CD4-positive, alpha-beta T cell (primary cell): ENCODE measurements at places on chromosomes 13 and 19.
A peak's percentile ranks its signal among the peaks of the same experiment; 100 is the strongest.

DNA sequence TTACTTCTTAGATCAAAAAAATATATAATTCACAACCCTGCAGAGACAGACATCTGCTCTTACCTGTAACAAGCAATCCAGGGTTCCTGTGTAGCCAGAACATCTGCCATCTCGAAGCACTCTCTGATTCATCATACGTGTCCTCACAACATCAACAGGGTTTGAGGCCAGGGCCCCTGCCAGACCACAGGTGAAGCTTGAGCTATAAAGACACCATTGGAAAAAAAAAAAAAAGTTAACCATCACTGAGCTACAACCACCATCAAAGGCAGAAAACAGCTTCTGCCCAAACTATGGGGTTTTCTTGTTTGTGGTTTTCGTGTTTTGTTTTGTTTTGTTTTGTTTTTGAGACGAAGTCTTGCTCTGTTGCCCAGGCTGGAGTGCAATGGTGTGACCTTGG lies 19.3 kb downstream of the SLC25A30 start:
- peak; percentile 58 for DNase-seq

GRCh38 chr19:34974646-34975045 lies 10.6 kb upstream of the ZNF792 start:
- no peak for DNase-seq

GRCh38 chr19:40242480-40242879 lies 16.0 kb upstream of the CCNP start:
- no peak for DNase-seq

- DNase-seq = no peak
Observed at GRCh38 chr13:110607675-110608224, 7.6 kb upstream of the NAXD start.

DNA sequence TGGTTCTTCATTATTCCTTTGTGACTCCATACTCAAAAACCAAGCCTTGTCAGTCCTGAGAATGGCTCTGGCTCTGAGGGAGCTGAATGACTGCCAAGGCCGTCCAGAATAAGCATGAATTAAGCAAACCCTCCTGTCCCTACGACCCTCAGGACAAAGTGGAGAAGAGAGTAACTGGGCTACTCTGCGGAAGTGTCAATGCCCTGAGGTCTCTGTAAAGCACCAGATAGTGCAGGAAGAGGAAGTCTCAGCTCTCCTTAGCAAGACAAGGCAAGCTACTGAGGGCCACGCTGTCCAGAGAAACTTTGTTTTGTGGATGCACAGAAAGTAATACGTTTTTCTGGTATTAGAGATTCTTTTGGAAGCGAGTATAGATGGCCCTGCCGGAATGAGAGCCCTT lies 94.1 kb downstream of the RNASEH2B start:
- no peak for DNase-seq

GRCh38 chr13:50831512-50831911 lies 12.0 kb downstream of the DLEU7 start:
- no peak for DNase-seq

- DNase-seq = no peak
Observed at GRCh38 chr19:20102097-20102496, 24.3 kb downstream of the ZNF90 start.

DNA sequence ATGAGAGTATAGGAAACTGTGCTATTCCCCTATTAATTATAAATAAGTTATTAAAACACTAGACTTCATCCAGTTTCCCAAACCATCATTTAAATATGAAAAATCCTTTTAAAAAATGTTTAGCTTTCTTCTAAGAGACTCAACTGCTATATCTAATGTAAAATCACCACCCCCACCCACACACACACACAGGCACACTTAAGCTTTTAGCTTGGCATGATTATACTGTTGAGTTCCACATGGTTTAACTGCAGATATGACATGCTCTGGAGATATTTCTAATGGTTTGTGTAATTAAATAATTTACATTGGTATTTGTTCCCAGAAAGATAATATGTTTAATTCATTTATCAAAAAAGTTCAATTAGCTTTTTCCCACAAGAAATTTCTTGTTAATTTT lies 1700.1 kb upstream of the SLC10A2 start:
- DNase-seq = no peak

GRCh38 chr19:49020931-49021895 lies 2.9 kb downstream of the CGB3 start:
- DNase-seq = no peak

GRCh38 chr19:17872251-17873001 lies 681 bp downstream of the SLC5A5 start:
- DNase-seq = no peak

DNA sequence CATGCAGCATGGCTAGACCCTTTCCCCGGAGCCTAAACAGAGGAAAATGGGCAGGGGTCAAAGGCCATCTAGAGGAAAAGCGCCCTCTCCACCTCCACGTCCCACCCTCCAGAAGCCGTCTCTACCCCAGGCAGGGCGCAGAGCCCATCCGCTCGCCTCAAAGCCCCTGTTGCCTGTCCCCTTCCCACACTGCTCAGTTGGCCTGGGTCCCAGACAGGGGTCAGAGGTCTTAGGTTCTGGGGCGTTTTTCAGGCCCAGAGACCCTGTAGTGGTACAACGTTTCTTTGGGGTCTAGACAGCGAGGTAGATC lies 285 bp downstream of the TMEM143 start:
- DNase-seq = no peak

- DNase-seq = no peak
Observed at GRCh38 chr19:51800473-51801244, 5.7 kb downstream of the FPR3 start.

- no peak for DNase-seq
Observed at GRCh38 chr13:51765142-51765515, 38.8 kb downstream of the DHRS12 start.

DNA sequence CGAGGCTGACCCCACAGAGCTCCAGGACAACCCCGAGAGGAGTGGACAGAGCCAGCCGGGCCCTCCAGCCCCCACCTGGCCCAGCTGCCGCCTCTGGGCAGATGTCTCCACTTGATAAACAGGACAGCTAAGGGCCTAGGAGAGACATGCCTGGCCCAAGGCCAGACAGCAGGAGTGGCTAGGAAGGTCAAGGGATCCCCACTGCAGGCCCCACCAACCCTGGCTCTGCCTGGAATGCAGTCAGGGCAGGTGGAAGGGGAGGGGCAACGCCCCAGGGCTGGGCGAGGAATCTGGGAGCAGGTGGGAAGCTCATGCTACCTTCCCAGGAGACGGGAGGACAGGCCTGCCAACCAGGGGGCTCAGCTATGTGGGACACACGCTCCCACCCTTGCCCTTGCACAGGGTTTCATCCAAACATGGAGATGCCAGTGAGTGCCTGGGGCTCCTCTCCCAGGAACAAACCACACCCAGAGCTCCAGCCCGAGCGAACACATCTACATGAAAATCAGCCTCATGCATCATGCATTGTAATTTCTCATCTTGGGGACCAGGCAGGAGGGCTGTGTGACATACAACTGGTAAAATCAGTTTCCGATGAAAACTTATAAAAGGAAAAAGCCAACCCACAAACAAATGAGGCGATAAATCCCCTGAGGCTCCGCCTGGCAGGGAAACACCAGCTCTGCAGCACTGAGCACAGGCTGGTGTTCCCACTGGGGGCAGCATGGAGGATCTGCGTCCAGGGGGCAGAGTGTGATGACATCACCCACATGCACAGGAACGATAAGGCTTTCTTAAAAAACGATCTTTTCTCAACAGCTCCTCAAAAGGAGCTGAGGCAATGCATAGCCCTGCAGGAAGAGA lies 25.0 kb downstream of the SH3GL1 start:
- DNase-seq = no peak

- DNase-seq = no peak
Observed at GRCh38 chr13:94178625-94179244, 300.7 kb downstream of the DCT start.

GRCh38 chr19:10074153-10074552 lies 12.0 kb upstream of the SHFL start:
- peak; percentile 51 for DNase-seq

GRCh38 chr19:48799358-48800300 lies 11.2 kb downstream of the BCAT2 start:
- no peak for DNase-seq

DNA sequence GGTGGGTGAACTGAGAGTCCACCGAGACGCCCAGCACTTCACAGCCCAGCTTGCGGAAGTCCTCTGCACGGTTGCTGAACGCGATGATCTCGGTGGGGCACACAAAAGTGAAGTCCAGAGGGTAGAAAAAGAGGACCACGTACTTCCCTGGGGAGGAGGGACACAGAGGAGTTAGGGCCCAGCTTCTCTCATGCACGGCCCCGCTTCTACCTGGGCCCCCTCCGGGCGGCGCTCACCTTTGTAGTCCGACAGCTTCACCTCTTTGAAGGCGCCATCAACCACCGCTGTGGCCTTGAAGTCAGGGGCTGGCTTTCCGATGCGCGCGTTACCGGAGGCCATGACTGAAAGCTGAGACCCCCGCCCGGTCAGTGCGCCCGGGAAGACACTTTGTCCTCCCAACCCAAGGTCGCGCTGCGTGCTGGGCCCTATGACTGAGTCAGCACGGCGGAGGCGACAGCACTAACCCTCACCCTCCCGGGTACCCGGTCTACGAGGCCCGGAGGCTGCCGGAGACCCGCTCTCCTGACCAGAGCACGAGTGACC lies 606 bp downstream of the PRDX2 start:
- no peak for DNase-seq

DNA sequence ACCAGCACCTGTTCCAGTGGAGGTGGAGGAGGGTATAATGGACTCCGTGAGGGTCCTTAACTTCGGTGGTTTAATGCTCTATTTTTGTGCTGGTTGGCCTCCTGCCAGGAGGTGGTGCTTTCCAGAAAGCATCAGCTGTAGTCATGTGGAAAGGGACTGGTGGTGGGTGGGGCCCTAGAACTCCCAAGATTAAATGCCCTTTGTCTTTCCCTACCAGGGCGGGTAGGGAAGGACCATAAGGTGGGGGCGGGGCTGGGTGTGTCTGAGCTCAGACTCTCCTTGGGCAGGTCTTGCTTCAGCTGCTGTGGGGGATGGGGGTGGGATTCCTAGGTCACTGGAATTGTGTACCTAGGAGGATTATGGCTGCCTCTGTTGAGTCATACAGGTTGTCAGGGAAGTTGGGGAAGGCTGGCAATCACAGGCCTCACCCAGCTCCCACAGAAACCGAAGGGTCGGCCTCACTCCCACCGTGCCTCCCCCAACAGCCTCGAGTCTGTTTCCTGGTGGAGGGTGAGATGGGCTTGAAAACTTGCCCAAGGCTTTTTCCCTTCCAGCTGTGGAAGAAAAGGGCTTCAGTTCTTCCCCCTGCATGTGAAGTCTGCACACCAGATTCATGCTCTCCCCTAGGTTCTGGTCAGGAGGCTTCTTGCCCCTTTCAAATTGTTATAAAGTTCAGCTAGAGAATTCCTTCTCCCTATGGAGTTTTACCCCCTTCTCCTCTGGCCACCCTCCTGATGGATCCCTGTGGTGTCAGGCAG lies 60.3 kb upstream of the CLDN10 start:
- DNase-seq = no peak

- no peak for DNase-seq
Observed at GRCh38 chr13:43569658-43570057, 217.1 kb downstream of the ENOX1 start.

DNA sequence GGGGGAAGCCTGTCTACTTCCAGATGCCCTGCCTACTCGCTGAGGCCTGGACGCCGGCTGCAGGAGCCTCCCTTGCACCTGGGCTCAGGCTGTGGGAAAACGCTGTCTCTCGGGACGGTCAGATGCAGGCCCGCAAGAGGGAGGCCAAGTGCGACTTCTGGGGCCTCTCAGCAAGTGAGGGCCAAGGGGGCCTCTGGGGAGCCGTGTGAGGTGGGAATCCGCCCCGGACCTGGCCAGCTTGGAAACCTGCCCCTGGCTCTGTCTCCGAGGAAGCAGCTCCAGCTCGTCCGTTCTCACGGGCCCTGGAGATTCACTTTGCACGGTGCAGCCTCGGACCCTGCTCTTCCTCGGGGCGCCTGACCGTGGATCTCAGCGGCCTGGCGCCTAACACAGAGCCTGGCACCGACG lies 11.4 kb upstream of the CRTC1 start:
- no peak for DNase-seq

DNA sequence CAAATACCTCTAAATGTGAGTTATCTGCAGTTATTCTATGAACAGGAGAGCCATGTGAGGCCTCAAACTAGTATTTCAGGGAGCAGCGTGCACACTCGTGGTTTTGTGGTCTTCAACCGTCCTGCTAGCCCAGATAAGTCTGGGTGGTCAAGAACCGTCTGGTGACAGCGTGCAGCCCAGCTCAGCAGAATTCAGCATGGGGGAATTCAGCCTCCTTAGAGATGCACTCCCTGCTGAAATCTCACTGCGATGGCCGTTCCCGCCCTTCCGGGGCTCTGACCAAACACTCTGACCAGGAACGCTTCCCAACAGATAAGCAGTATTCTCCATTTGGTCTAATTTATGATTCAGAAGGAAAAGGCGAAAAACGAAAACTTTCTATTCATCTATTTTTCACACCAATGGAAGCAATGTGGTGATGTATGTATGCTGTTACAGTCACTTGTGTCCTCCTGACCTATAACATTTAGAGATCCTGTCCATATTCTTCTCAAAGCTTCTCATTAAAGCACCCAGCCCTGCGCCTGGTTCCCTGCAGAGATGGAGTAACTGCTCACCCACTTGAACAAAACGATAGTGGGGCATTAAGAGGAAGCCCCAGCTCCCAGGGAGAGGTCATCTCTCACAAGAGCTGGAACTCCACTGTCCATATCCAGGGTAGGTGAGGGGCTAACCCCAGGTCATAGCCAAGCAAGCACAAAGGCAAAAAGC lies 2.9 kb downstream of the ANKRD27 start:
- DNase-seq = no peak

DNA sequence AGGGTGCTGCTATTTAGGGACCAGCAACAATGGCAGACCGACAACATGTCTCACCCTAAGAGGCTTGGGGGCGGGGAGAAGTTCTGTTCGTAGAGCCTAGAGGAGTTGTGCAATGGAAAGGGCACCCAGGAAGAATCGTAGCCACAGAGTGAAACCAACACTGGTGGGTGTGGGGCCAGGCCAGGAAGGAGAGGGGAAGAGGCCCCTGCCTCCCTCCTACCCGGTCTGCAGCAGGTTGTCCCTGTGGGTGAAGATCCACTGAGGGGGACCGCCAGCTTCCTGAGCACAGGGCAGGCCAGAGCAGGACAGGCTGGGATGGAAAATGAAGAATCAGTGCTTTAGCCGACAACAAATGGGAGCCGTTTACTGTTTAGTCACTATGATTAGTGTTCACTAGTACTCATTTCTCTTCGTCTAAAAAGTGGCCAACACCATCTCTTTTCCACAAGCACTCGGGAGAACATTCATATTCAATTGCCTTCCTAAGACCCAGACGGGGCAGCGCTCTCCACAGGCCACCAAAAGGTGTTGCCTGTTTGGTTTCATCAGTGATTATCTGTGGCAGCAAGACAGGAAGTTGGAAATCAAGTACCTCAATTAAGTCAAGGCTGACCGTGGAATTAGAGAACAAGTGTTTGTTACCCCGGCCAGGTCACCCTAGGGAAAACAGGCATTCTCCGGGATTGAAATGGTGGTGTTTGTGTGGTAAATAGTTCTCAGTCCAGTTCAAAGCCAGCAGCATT lies 1.1 kb upstream of the ATP11A start:
- DNase-seq = peak; percentile 32

- no peak for DNase-seq
Observed at GRCh38 chr13:51041126-51041525, 69.9 kb downstream of the C13orf42 start.

DNA sequence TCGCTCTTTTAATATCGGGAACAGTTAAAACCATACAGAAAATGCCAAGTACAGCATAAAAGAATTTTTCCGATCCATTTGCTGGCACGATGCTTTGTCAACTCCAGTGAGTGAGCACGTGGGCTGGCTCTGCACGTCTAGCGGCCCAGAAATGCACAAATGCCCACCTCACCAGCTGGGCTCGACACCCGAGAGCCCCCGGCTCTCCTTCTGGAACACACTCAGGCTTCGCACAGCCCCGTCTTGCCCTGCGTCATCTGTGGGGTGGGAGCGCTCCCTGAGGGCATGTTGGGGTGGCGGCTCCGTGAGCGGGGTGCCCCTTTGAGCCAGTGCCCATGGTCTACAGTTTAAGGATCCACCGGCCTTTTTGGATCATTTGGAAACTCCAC lies 24.5 kb downstream of the ATP4B start:
- no peak for DNase-seq
